ENCODE measurements at places on chromosomes 3 and 15. TPM values are rescaled to one million over a fixed set of nuclear protein-coding genes. Genes with fewer than 3 reads are reported as not detected.

DNA sequence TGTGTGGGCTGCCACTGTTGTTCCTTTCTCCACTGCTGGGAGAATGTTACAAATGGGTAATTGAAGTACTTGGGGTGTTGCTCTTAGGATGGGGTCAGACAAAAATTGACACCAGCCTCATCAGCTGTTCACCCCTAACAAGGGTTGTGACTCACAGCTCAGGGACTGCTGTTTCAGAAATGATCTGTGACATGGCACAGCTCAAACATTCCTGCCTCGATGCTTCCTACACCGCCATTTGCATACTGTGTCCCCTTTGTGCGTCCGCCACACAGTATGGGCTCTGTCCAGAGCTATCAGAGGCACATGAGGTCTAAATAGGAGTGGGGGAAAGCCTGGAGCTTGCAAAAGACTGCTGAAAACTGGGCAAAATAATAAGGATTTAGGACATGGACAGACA is 43.9 kb downstream of the CCNL1 start:
- no peak for DNase-seq

- no peak for DNase-seq
Observed at GRCh38 chr3:178823591-178824246, 247.9 kb downstream of the ZMAT3 start.

Gene SKOR1
- total RNA-seq = not detected

Gene PTX3
- total RNA-seq = 16.9 TPM

DNA sequence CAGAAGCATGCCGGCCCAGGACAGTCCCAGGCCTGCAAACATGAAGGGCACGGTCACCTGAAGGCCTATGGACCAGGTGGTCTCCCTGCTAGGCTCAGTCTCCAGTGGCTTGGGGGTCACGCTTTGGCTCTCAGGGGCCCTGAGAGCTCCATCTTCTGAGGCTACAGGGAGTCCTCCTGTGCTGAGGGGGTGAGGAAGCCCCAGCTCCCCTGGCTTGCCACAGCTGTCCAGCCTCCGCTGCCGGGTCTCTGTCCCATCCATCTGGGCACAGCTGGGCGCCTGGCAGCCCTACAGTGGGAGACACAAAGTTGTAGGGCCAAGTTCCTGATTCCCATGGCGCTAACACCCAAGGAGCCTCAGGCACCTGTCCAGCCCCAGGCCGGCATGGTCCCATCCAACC is 16.0 kb downstream of the SLC41A3 start:
- no peak for DNase-seq

Gene RAB6B
- not detected for total RNA-seq
